ENCODE measurements at places on chromosomes 6 and 20. TPM values are rescaled to one million over a fixed set of nuclear protein-coding genes. Genes with fewer than 3 reads are reported as not detected.

Gene MYT1
- 0.09 TPM for total RNA-seq

Gene KIAA0408
- 20.5 TPM for total RNA-seq

Gene IL17A
- total RNA-seq, result not detected

Gene BFSP1
- total RNA-seq, result 5.2 TPM

Gene TAP2
- total RNA-seq, result 266 TPM

GRCh38 chr6:89351671-89352277, 748 bp downstream of the UBE2J1 start:
- H3K4me3 ChIP-seq, result peak overlapping the region; percentile 61
- peaks cover 34% of the 10 kb centered on the region for H3K4me1 ChIP-seq
- DNase-seq, result no peak
- H3K27ac ChIP-seq, result peak overlapping the region; percentile 99

DNA sequence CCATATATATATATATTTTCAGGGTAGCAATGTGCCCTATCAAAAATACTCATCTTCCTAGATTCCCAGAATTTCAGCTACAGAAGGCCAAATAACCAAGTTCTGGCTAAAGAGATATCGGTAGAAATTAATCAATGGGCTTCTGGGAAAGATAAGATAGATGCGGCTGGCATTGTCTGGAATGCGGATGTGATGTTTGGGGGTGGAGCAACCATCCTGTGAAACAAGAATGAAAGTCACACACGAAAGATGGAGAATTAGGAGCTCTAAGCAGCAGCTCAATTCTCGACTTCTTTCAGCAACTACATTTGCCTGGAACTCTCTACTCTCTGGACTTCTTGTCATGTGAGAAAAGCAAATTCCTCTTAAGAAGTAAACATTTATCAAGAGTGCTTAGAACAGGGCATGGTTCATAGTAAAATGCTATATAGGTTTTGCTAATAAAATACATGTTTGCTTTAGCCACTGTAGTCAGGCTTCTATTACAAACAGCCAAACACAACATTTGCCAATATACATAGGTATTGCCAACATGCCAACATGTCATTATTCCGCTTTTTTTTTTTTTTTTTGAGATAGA, 90.8 kb downstream of the CLIC5 start:
- DNase-seq, result no peak
- H3K4me1 ChIP-seq, result peaks cover 2% of the 10 kb centered on the region
- H3K27me3 ChIP-seq, result no peaks in the 10 kb centered on the region
- no peak overlapping the region for H3K27ac ChIP-seq

DNA sequence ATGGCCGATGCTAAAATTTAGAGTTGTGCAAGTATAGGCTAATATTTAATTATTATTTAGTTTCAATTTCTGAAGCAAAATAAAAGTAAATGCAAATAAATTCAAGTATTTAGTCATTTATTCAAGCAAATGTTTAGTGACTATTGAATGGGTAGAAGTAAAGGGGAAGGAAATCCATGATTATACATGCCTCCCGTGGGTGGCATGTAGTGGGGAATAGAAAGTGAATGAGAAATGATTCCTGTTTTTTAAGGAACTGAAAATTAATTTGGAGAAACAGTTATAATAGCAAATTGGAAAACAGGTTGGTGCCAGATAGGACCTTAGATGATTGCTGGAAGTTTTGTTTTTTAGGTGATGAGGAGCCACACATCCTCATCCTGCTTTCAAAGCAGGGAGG, 35.4 kb downstream of the FAM229B start:
- no peak overlapping the region for H3K27ac ChIP-seq
- peaks cover 76% of the 10 kb centered on the region for H3K36me3 ChIP-seq
- H3K4me1 ChIP-seq, result no peaks in the 10 kb centered on the region
- no peak overlapping the region for H3K4me3 ChIP-seq
- DNase-seq, result no peak
- H3K27me3 ChIP-seq, result no peaks in the 10 kb centered on the region

- H3K27ac ChIP-seq, result no peak overlapping the region
- H3K27me3 ChIP-seq, result no peaks in the 10 kb centered on the region
- no peaks in the 10 kb centered on the region for H3K4me1 ChIP-seq
- DNase-seq, result peak; percentile 57
- no peak overlapping the region for H3K4me3 ChIP-seq
These were observed 48.5 kb downstream of the FNDC1 start for GRCh38 chr6:159217595-159218275.

- H3K36me3 ChIP-seq, result peaks cover 22% of the 10 kb centered on the region
- peaks cover 20% of the 10 kb centered on the region for H3K4me1 ChIP-seq
- DNase-seq, result no peak
- no peak overlapping the region for H3K27ac ChIP-seq
- no peaks in the 10 kb centered on the region for H3K27me3 ChIP-seq
These were observed 5.8 kb downstream of the DDR1 start for GRCh38 chr6:30889921-30890645.

DNA sequence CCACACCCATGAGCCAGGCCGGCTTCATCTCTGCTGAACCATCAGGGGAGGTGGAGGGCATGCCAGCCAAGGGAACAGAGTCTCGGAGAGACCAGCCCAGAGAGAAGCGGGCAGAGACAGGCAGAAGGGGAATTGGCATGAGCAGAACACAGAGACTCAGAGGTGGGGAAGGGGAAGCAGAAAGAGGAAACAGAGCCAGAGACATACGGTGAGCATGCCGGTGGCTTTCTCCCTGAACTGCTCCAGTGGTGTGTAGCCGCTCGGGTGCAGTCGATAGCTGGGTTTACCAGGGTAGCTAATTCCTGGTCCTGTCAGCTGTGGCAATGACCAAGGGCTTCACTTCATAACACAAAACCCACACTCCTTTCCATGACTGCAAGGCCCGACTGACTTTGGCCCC, 83.6 kb upstream of the CCDC167 start:
- H3K27me3 ChIP-seq, result no peaks in the 10 kb centered on the region
- no peaks in the 10 kb centered on the region for H3K4me1 ChIP-seq
- DNase-seq, result no peak
- no peaks in the 10 kb centered on the region for H3K36me3 ChIP-seq
- no peak overlapping the region for H3K4me3 ChIP-seq

DNA sequence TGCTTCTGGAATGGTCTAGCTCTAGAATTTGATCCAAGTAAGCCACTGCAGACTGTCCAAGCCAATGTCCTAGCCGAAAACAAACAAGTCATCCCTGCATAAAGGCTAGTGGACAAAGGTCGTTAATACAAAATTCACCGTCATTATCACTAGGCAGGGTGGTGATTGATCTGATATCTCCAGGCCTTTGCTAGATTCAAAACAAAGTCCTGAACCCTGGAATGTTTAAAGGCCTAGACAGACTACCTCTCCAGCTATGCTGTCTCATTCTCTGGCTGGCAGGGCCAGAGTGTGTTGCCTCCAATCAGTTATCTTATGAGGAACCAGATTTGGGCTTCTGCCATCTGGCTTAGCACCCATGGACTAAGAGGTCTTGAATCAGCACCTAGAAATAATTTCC, 38.3 kb downstream of the MAP7 start:
- H3K36me3 ChIP-seq, result no peaks in the 10 kb centered on the region
- H3K27ac ChIP-seq, result no peak overlapping the region
- no peak for DNase-seq

DNA sequence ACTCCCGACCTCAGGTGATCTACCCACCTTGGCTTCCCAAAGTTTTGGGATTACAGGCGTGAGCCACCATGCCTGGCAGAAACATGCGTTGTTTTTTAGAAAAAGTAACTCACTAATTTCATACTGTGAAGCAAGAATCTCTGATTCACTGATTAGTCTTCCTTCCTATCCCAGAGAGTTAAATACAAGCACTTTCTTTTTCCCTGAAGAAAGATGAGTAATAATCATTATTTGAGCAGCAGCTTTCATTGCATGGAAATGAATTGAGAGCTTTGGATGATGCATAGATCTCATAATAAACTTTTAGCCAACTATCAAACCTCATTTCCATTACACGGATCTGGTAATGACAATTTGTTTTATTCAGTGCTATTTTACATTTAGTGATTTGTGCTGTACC, 892.5 kb upstream of the EYS start:
- no peak overlapping the region for H3K4me3 ChIP-seq
- no peaks in the 10 kb centered on the region for H3K4me1 ChIP-seq
- no peak for DNase-seq
- no peaks in the 10 kb centered on the region for H3K36me3 ChIP-seq

- no peaks in the 10 kb centered on the region for H3K4me1 ChIP-seq
- no peaks in the 10 kb centered on the region for H3K36me3 ChIP-seq
- H3K4me3 ChIP-seq, result no peak overlapping the region
These were observed 272.1 kb upstream of the TAB2 start for GRCh38 chr6:149045404-149045803.

DNA sequence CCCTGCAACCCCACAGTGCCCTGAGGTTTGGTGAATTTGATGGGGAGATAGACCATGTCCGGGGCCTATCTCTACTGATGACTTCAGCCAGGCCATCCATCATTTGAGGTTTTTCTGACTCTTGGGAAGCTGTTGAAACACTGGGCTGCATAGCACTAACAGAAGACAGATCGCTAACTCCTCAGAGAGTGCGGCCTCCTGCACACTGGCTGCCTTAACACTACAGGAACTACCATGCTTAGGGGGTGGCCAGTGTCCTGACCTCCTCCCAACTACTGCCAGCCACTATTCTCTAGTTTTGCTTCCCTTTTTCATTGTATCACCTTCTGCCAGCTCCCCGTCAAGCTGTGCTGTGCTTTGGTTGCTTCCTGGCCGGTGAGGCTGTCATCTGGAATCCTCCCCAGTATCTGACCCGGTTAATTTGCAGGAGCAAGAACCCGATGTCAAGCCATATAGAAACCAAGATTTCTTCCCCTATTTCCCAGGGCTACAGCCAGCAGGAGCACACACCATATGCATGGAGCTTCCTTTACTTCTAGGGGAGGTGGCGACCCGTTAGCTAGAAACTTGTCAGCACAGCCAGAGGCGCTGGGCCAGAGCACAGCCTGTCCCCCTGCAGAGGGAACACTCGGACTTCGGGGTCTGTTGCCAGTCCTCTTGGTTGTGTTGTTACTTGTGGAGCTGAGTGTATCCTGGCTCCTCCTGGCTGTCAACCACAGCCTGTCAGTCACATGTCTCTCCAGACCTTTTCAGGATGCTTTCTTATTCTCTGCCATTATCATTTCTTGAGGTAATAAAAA, 57.3 kb upstream of the TRAF3IP2 start:
- H3K27ac ChIP-seq, result peak overlapping the region; percentile 74
- H3K36me3 ChIP-seq, result peaks cover 20% of the 10 kb centered on the region
- no peak for DNase-seq
- peaks cover 34% of the 10 kb centered on the region for H3K4me1 ChIP-seq
- H3K27me3 ChIP-seq, result no peaks in the 10 kb centered on the region

- no peaks in the 10 kb centered on the region for H3K36me3 ChIP-seq
- no peak for DNase-seq
- no peaks in the 10 kb centered on the region for H3K4me1 ChIP-seq
- H3K4me3 ChIP-seq, result no peak within 1 kb of the TSS
- no peak within 1 kb of the TSS for H3K27ac ChIP-seq
- no peaks in the 10 kb centered on the region for H3K27me3 ChIP-seq
These were observed at the start of gene UBD for GRCh38 chr6:29559524-29560287. TSS of gene UBD (minus strand) at chr6:29559732. CDS start at chr6:29559701, 31 bp downstream.

GRCh38 chr6:23174781-23175361, 605.5 kb downstream of the HDGFL1 start:
- no peaks in the 10 kb centered on the region for H3K27me3 ChIP-seq
- no peaks in the 10 kb centered on the region for H3K36me3 ChIP-seq
- no peaks in the 10 kb centered on the region for H3K4me1 ChIP-seq

DNA sequence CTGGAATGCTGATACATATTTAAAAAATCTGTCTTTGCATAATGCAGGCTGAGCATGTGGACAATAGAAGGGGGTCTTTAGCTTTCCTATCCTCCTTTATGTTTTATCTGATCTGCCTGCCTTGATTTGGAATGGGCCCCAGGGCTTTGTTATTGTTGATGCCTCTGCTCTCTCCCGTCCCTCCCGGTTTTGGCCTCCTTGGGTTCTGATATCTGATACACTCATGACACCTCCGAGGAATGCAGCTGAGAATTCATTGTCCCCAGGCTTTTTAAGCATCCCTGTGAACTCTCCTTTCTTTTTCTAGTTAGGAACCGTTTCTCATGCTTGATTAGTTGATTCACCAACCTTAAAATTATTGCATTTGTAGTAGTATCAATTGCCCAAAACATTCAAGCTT, 185.5 kb upstream of the RALGAPA2 start:
- no peak overlapping the region for H3K27ac ChIP-seq
- H3K27me3 ChIP-seq, result no peaks in the 10 kb centered on the region
- H3K4me1 ChIP-seq, result no peaks in the 10 kb centered on the region
- no peak overlapping the region for H3K4me3 ChIP-seq
- H3K36me3 ChIP-seq, result no peaks in the 10 kb centered on the region
- DNase-seq, result no peak

DNA sequence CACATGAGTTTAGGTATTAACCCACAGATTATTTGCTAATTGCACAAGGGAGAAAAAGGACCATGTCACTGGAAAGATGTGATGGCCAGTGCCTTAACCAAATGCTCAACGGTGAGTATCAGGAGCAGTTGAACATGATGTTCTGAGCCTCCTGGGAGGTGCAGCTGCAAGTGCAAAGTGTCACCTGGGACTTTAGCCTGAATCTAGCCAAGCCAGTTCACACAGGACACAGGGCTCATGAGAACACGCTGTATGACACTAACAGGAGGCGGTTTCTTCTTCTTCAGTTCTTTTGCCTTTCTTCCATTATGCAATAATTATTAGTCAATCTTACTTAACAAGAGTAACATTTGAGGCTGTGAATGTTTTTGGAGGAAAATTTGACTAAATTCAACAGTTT, 225.3 kb downstream of the THBS2 start:
- H3K4me3 ChIP-seq, result no peak overlapping the region
- no peak overlapping the region for H3K27ac ChIP-seq
- H3K27me3 ChIP-seq, result no peaks in the 10 kb centered on the region

GRCh38 chr6:99940582-99940981, 53.4 kb downstream of the MCHR2 start:
- DNase-seq, result no peak
- H3K4me1 ChIP-seq, result no peaks in the 10 kb centered on the region
- no peak overlapping the region for H3K27ac ChIP-seq
- no peaks in the 10 kb centered on the region for H3K27me3 ChIP-seq

DNA sequence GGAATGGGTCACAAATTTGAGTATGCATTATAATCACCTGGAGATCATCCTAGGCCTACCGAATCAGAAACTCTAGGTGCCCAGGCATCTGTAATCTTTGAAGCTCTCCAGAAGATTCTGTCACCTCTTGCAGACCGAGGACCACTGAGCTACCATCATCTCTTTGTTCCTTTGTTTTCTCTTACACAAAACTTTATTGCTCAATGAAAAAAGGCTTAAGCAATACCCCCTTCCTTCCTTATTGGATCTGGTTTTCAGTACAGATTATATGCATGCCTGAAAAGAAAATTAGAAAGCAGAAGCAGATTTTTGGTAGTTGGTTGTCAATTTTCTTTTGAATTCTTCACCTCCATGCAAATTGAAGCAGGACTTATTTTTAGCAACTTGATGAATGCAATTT, 31.3 kb downstream of the STX11 start:
- H3K27ac ChIP-seq, result no peak overlapping the region
- no peak for DNase-seq
- H3K4me1 ChIP-seq, result peaks cover 19% of the 10 kb centered on the region
- H3K36me3 ChIP-seq, result peaks cover 2% of the 10 kb centered on the region
- H3K27me3 ChIP-seq, result no peaks in the 10 kb centered on the region
